ENCODE measurements at places on chromosomes 16 and 17.

DNA sequence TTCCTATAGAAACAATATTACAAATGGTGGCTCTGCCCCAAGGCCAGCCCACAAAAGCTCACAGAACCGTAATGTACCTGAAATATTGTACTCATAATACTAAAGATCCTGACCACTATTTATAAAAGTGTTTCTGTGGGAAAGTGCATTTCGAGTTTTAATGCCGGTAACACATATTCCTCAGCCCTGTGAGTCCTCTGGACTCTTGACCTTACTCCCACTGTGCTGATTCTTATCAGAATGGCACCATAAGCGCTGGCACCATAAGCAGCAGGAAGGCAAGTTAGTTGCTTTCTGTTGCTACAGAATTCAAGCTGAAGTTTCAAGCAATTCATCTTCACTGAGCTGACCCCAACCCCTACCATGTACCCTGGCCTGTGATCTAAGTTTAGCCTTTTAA is 36.4 kb upstream of the MED13 start:
- no peak for DNase-seq

- DNase-seq: peak; percentile 38
These were observed 33.5 kb upstream of the BCO1 start for GRCh38 chr16:81204798-81205680.

DNA sequence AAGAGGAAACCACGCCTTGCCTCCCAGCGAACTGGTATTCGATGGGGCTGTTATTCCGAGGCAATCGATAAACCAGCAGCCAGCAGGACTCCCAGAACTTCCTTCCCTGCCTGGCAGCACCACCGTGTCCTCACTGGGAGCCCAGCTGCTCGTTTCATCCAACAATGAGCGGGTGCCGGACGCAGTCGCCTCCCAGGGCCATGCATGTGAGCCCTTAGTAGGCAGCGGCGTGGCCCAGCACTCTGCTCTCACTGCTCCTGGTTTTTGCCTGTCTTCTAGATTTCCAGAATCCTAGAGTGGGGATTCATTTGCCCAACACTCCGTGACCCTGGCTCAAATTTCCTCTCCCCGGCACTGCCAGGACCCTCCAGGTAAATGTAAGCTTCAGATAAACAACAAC is 29.1 kb upstream of the RASD1 start:
- no peak for DNase-seq

GRCh38 chr16:4081521-4082021 is 34.7 kb downstream of the ADCY9 start:
- peak; percentile 37 for DNase-seq

All from stimulated activated CD4-positive, alpha-beta T cell treated with anti-CD3 and anti-CD28 coated beads, Interleukin-12 subunit alpha, Interleukin-12 subunit beta, amount 100 ng/mL, for 4 hours (primary cell).